ENCODE measurements at places on chromosomes 11 and 22.

DNA sequence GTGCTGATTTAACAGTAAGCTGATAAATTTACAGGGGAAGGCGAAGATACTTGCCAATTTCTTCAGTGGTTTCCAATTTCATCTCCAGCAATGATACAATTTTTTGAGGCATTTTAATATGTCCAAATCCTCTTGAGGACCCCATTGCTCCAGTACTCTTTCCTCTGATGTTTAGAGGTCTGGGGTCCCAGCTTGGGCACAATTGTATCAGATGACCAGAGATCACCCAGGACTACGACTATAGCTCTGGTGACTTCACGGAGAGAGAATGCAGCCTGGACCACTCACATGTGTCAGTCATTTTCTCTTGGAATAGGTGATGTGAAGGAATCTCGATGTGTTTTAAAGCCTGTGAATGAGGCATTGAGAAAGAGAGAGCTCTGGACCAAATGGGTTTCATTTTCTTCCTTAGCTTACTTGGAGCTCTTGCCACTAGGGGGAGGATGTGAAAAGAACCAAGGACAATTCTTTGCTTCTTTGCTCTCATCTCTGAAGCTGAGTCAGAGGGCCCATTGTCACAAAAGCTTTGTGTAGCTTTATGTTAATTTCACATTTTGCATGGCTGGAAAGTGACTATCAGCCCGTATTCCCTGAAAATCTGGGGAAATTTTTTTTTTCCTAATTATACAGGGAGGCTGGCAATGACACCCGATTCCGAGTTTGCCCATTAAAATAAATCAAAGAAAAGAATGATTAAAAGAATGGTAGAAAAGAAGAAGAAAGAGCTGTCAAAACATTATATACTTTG is 6.7 kb upstream of the CCDC90B start:
- no peak for DNase-seq

DNA sequence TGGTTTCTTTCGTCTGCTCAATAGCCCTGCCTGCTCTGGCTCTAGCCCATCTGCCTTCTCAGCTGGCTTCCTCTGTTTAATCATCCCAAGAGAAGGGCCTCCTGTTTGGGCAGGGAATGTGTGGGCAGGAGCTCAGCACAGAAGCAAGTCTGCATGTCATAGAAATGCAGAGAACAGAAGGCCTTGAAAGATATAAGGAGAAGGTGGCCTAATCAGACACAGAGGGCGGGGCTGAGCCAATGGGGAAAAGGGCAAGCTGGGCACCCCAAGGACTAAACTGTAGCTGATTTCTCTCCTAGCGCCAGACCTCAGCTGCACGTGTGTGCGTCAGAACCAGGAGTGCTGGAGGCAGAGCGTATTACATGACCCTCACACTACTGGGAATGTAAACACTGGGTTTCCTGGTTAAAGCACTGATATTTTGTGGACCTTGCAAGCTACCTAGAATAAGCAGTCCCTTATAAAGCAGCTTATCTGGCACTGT is 7.6 kb upstream of the CCKBR start:
- DNase-seq, result no peak

GRCh38 chr11:25741886-25742285 is 590.0 kb upstream of the ANO3 start:
- no peak for DNase-seq

- DNase-seq, result no peak
These were observed 2.5 kb downstream of the SELENOM start for GRCh38 chr22:31104869-31105268.

GRCh38 chr11:1864831-1865665 is 12.2 kb downstream of the LSP1 start:
- no peak for DNase-seq

- no peak for DNase-seq
These were observed 34.0 kb downstream of the CWC15 start for GRCh38 chr11:94939346-94939745.

DNA sequence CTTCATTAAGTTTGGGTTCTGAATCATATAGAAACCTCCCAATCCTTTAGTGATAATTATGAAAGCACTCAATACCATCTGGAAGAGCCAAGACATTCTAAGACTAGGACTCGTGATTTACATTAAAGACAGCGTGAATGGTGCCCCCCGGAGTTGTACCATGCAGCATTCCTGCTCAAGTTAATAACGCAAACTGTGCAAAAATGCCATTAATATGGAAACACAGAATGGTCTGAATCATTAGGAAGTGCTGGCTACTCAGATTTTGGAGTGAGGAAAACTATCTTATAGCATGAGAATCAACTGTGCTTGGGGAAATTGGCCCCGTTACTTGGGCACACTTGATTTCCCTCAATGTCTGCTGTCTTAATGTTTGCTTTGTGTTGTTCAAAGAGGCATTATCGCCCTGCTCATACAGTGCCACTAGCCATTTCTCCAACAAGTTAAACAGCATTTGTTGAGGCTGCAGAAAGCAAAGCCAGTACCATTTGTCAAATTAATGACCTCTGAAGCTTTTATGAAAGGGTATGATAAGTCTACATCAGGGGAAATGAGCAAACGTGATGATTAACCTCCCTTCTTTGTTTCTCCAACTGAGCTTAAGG is 18.5 kb upstream of the TPH1 start:
- DNase-seq, result no peak

DNA sequence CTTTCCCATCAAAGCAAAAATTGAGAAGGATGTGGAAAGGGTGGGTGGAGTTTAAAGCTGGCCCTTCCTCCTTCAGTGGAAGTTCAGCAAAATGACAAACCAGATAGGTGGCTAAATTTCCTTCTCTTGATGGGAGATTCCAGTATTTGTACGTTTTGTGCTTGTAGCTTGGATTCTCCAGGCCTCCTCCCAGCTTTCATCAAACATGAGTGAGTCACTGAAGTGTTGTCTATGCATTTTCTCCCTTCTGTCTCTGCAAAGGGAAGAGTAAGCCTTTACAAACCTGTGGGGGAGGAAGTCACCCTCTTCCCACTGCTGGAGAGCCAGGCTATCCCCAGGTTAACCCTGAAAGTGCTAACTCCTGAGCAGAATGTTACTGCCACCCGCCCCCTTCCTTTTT is 6.4 kb downstream of the MARK2 start:
- DNase-seq, result no peak
